ENCODE measurements at places on chromosomes 2 and 18. TPM values are rescaled to one million over a fixed set of nuclear protein-coding genes. Genes with fewer than 3 reads are reported as not detected.

RFTN2 gene
- not detected for total RNA-seq

COL3A1 gene
- 354 TPM for total RNA-seq

AFF3 gene
- 0.81 TPM for total RNA-seq

STARD6 gene
- total RNA-seq, result not detected

CYP27A1 gene
- total RNA-seq, result not detected

POTEC gene
- not detected for total RNA-seq

ERBB4 gene
- total RNA-seq, result not detected

HOXD12 gene
- 0.32 TPM for total RNA-seq

REG3G gene
- total RNA-seq, result not detected

TTN gene
- total RNA-seq, result 0.41 TPM

All from HFFc6 (cell line).